ENCODE measurements at places on chromosomes 2 and 18. TPM values are rescaled to one million over a fixed set of nuclear protein-coding genes. Genes with fewer than 3 reads are reported as not detected.

GRCh38 chr2:184780384-184780783, 182.1 kb downstream of the ZNF804A start:
- DNase-seq = no peak

DNA sequence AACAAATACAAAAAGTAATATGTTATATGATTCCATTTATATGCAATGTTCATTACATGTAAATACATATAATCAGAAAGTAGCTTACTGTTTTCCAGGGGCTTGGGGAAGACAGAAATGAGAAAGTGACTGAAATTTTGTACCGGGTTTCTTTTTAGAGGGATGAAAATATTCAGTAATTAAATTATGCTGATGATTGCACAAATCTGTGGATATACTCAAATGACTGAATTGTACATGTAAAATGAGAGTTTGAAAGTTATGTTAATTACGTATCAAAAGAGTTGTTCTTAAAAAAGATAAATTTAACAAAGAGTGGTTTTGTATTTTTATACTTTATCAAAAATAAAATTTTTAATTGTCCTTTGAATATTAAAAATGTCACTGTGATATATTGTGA, 856.3 kb downstream of the DSC3 start:
- no peak for DNase-seq

DNA sequence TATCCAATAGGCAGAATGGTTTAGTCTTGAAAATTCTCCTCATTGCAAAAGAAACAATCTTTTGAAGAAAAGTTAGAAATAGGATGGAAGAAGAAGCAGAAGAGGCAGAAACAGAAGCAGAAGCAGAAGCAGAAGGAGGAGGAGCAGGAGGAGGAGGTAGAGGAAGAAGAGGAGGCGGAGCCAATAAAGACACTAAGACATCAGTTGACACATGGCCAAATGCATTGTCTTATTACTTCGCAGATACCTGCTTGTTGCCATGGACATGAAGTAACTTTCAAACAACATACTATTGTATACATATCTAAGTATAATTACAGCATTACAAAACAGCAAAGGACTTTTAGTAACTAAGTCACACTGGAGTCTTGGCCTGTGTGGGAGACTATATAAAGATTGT, 606.3 kb downstream of the METTL4 start:
- no peak for DNase-seq

GRCh38 chr2:86498468-86499260, 57.5 kb downstream of the KDM3A start:
- no peak for DNase-seq

GRCh38 chr2:85613717-85614515, 2.0 kb upstream of the C2orf68 start:
- no peak for DNase-seq

DNA sequence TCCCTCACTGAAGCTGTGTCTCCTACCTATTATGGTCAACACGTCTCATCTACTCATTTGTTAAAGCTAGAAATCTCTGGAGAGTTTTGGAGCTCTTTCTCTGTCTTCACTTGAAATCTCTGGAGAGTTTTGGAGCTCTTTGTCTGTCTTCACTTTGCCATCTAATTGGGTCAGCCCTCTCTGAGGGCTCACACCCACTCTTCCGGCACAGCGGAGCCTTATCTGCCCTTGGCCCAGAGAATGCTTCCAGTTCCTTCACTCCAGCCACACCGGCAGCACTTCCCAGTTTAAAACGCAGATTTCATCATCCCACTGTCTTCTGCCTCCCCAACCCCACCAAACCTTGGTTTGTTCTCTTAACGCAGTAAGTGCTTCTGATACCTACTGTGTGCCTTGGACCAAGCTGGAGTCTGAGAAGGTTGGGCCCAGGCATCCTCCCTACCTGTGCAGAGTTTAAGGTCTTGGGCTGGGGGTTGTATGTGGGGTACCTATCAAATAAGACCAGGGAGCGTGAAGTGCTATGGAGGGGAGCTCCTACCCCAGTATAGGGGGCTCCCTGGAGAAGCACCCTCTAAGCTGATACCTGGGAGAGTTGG, 5.0 kb downstream of the HPCAL1 start:
- DNase-seq = no peak

- DNase-seq = no peak
Observed at GRCh38 chr2:3759331-3759730, 56.0 kb downstream of the DCDC2C start.

SPRED2 gene
- 1.7 TPM for total RNA-seq

- DNase-seq = no peak
Observed at GRCh38 chr2:120307482-120307881, 38.5 kb upstream of the INHBB start.

KCNS3 gene
- total RNA-seq = 5.2 TPM

DNA sequence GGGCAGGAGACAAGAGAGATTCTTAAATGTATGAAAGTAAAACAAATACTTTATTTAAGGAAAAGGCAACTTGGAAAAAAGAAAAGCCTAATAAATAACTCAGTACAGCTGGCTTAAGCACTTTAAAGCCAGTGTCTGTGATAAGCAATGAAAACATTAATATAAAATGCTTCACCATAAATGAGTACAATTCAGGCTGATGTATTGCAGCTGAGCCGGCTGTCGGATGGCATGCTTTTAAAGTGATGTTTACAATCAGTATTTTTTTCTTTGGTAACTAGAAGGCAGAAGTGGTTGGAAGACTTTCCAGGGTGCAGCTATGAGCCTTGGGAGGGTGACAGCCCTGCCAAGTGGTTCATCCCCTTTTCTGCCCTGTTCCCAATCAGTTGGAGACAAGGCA, 58.7 kb upstream of the CELF4 start:
- DNase-seq = no peak
